Thymus (tissue), 14 donors: ENCODE measurements at places on chromosomes 11 and 22. TPM values are rescaled to one million over a fixed set of nuclear protein-coding genes. Genes with fewer than 3 reads are reported as not detected.

The MOV10L1 gene
- total RNA-seq, result 0.14 TPM

The OTOG gene
- 0.09 TPM for total RNA-seq

GRCh38 chr11:41206388-41206787 is 253.1 kb downstream of the LRRC4C start:
- H3K27me3 ChIP-seq, result no peaks in the 10 kb centered on the region
- no peak for DNase-seq
- H3K4me1 ChIP-seq, result no peaks in the 10 kb centered on the region
- H3K36me3 ChIP-seq, result no peaks in the 10 kb centered on the region

DNA sequence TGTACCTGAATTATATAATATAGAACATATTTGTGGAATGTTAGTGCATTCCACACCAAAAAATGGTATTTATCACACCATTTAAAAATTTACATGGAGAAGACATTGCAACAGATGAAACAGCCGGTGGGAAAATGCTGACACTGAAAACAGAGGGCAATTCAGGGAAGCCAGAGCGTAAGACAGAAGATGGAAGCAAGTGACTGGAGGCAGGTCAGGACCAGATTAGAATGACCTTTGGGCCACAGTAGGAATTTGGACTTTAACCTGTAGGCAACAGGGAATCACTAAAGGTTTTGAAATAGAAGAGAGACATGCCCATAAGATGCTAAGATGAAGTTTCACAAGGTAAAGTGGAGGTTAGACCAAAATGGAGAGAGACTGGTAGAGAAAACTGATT is 60.5 kb downstream of the METTL15 start:
- DNase-seq, result no peak
- H3K4me3 ChIP-seq, result no peak overlapping the region
- H3K4me1 ChIP-seq, result no peaks in the 10 kb centered on the region
- no peaks in the 10 kb centered on the region for H3K27me3 ChIP-seq
- H3K27ac ChIP-seq, result no peak overlapping the region
- H3K36me3 ChIP-seq, result no peaks in the 10 kb centered on the region

GRCh38 chr11:2752923-2753322 is 53.1 kb upstream of the KCNQ1OT1 start:
- H3K4me1 ChIP-seq, result peaks cover 5% of the 10 kb centered on the region
- no peaks in the 10 kb centered on the region for H3K36me3 ChIP-seq
- DNase-seq, result no peak
- no peaks in the 10 kb centered on the region for H3K27me3 ChIP-seq
- H3K4me3 ChIP-seq, result no peak overlapping the region

DNA sequence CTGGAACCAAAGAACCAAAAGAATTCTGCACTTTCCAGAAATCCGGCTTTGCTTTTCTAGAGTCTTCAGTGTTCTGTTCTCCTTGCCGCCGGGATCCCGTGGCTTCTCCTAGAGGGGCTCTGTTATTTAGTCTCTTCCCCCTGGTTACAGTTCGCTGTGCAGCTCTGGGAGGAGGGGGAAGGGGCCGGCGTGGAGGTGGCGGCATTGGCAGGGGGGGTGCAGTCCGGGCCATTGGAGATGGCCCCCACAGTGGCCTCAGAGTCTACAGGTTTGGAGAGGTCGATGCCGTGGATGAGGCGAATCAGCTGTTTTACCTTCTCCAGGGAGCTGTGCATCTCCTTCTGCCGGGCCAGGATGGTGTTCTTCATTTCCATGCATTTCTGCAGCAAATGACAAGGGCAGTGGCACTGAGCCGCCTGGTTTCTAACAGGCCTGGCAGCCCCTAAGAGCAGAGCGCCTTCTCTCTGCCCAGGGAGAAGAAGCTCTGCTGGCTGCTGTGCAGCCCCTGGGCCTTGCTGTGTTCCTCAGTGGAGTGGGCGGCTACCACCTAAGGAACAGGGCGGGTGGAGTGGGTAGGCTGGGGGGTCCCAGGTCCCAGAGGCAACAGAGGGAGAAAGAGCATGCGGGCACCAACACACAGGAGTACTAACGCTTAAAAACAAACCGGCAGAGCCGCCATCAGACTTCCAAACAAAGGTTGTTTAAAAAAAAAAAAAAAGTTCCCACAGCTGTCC is 11.6 kb downstream of the LARGE2 start:
- H3K27ac ChIP-seq, result no peak overlapping the region
- peaks cover 57% of the 10 kb centered on the region for H3K36me3 ChIP-seq
- no peaks in the 10 kb centered on the region for H3K27me3 ChIP-seq
- H3K4me1 ChIP-seq, result peaks cover 8% of the 10 kb centered on the region
- no peak for DNase-seq

DNA sequence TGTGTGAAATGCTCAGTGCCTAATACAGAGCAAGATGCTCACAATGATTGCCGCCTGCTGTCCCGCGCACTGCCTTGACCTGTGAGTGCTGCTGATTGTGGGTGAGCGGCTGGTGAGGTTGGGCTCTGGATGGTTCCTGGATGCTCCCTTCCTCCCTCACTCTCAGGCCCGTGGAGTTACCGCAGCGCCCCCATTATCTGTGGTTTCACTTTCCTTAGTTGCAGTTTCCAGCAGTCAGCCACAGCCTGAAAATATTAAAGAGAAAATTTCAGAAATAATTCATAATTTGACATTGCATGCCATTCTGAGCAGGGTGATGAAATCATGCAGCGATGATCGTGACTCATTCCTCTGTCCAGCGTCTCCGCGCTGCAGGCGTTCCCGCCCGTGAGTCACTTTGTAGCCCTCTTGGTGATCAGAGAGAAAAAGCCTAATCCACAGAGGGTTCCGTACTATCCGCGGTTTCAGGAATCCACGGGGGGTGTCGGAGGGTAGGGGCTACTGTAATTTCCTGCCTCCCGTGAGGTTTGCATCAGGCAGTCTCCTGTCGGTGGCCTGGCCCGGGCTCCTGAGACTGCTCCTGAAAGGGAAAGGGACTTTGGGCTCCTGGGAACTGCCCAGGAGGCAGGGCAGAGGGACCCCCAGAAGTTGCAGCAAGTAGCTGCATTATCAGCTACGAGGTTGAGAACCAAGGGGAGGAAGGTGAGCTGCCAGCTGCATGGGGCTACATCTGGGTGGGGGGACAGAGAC is 10.6 kb downstream of the RPL3 start:
- no peaks in the 10 kb centered on the region for H3K4me1 ChIP-seq
- peaks cover 26% of the 10 kb centered on the region for H3K36me3 ChIP-seq
- no peak overlapping the region for H3K27ac ChIP-seq

DNA sequence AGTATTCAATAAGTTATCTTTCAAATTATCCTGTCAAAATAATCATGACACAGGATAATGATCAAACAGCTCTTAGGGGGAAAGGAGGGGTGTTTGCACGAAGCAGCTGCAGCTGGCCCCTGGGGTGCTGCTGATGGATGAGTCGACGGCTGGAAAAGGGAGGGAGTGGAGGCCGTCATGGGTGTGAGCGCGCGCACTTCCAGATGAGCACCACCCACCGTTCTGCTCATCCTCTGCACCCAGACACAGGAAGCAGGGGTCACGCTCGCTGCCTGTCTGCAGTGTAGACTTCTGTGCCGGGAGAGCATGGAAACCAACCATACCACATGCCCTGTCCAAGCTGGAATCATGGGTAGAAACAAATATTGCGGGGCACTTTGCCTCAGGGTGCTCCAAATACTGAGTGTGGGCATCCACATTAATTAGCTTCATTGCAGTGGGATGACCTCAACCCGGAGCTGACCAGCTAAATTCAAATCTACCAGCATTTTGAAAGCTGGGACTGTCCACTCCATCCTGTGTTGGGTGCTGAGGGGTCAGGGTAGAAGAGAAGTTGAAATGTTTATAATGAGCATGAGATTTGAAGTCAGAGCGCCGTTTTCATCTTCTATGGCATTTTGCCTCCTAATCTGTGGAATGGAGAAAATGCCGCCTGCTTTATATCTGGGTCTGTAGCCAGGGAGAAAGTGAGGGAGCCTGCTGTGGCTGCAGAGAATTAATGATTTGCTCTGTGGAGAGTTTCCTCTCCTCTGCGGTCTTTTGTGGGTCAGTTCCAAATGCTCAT is 802.4 kb downstream of the TBC1D22A start:
- no peaks in the 10 kb centered on the region for H3K4me1 ChIP-seq
- H3K4me3 ChIP-seq, result no peak overlapping the region
- no peak overlapping the region for H3K27ac ChIP-seq
- no peaks in the 10 kb centered on the region for H3K27me3 ChIP-seq
- no peaks in the 10 kb centered on the region for H3K36me3 ChIP-seq

DNA sequence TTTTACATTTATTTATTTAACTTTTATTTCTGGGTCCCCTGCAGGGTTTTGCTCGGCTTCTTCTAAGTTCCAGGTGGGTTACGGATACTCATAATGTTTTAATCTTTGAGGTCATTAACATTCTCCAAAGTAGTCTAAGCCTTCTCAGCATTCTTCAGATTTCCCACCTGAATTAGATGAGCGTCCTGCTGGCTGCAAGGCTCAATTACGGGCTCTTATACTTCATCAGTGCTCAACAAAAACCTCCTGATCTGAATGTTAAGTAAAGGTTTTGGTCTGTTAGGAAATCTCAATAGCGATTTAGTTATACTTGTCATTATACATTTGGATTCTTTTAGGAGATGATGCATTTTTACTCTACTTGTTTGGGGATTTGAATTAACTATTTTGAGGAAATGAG is 27.3 kb upstream of the NFRKB start:
- peaks cover 8% of the 10 kb centered on the region for H3K36me3 ChIP-seq
- no peak overlapping the region for H3K4me3 ChIP-seq
- no peak overlapping the region for H3K27ac ChIP-seq
- peaks cover 3% of the 10 kb centered on the region for H3K4me1 ChIP-seq
